ENCODE measurements at places on chromosomes 6 and 20. TPM values are rescaled to one million over a fixed set of nuclear protein-coding genes. Genes with fewer than 3 reads are reported as not detected.

The ARG1 gene
- not detected for total RNA-seq

The TPD52L1 gene
- 48.0 TPM for total RNA-seq

The TSPO2 gene
- total RNA-seq, result not detected

The RTN4IP1 gene
- total RNA-seq, result 6.0 TPM

The HTR1B gene
- total RNA-seq, result 0.57 TPM

The PKIB gene
- total RNA-seq, result 42.1 TPM

The DIDO1 gene
- total RNA-seq, result 42.5 TPM

The ANGPT4 gene
- total RNA-seq, result not detected

The C6orf15 gene
- not detected for total RNA-seq

The SERPINB1 gene
- total RNA-seq, result 9.0 TPM

The MROH8 gene
- 2.5 TPM for total RNA-seq
